ENCODE measurements at places on chromosomes 3 and 15.

GRCh38 chr15:33045066-33045810 is 149.3 kb downstream of the FMN1 start:
- DNase-seq, result no peak

- DNase-seq, result no peak
Observed at GRCh38 chr15:76163457-76164295, 103.9 kb downstream of the TMEM266 start.

GRCh38 chr3:178500631-178501030 is 35.6 kb upstream of the KCNMB2 start:
- no peak for DNase-seq

GRCh38 chr3:183202004-183202722 is 39.6 kb upstream of the LAMP3 start:
- DNase-seq, result no peak

- DNase-seq, result no peak
Observed at GRCh38 chr3:78022232-78022631, 982.3 kb downstream of the ROBO2 start.

- no peak for DNase-seq
Observed at GRCh38 chr15:80957556-80957955, 32.1 kb downstream of the MESD start.

- no peak for DNase-seq
Observed at GRCh38 chr15:85047271-85047948, 65.8 kb downstream of the PDE8A start.

DNA sequence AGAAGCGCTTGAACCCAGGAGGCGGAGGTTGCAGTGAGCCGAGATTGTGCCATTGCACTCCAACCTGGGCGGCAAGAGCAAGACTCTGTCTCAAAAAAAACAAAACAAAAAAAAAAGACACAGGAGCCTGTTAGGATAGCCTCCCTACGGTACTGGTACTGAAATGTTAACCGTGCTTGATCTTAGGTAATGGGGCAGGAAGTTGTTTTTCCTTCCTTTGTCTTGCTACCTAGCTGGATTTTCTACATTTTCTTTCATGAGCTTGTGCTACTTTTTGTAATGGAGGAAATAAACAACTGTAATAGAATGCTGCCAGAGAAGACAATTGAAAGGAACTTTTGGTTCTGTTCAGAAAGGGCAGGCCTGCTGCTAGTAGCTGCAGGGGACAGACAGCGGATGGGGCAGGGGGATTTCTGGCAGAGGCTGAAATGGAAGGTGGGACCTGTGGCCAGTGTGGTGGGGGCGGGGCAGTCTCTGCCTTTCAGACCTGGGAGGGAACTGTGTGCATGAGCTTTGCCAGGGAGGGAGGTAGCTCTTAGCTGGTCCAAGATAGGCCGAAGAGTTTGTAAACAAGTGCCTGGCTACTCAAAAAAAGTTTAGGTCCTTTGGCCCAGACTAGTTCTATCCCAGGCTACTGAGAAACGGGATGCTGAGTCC is 49.0 kb upstream of the SEMA4B start:
- DNase-seq, result no peak

GRCh38 chr3:8307545-8308110 is 194.0 kb upstream of the LMCD1 start:
- DNase-seq, result no peak

GRCh38 chr3:183158551-183159006 is 4.0 kb downstream of the LAMP3 start:
- DNase-seq, result peak; percentile 55

DNA sequence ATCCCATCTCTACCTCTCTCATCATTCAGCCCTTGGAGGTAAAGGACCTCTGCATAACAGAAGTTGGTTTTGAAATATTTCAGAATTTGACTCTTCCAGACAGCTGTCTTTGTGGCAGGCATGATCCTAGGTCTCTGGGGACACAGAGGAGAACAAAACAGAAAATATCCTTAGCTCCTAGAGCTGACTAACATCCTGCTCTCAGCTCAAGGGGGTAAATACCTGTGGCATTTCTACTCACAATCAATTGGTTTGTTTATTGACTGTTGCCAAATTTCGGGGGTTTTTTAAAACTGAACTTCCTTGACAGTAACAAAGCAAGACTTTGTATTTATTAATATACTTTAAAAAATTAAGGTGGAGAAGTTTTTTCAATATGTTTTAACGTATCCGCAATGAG is 78.8 kb downstream of the EOMES start:
- DNase-seq, result no peak

DNA sequence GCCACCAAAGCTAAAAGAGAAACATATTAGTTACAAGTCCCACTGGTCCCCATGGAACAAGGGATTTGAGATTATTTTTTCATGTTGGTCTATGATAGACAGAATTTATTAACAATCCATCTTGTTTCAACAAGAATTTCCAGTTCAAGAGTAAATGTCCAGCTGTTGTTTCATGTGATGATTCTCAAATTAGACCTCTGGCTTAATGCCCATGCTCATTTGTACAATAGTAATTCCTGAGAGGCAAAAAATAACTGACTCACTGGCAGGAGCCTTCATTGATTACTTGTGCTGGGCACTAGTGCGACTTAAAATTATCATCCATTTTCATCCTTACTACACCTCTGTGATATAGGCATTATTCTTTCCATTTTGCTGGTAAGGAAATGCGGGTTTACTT is 171.3 kb downstream of the ITPR1 start:
- DNase-seq, result no peak

DNA sequence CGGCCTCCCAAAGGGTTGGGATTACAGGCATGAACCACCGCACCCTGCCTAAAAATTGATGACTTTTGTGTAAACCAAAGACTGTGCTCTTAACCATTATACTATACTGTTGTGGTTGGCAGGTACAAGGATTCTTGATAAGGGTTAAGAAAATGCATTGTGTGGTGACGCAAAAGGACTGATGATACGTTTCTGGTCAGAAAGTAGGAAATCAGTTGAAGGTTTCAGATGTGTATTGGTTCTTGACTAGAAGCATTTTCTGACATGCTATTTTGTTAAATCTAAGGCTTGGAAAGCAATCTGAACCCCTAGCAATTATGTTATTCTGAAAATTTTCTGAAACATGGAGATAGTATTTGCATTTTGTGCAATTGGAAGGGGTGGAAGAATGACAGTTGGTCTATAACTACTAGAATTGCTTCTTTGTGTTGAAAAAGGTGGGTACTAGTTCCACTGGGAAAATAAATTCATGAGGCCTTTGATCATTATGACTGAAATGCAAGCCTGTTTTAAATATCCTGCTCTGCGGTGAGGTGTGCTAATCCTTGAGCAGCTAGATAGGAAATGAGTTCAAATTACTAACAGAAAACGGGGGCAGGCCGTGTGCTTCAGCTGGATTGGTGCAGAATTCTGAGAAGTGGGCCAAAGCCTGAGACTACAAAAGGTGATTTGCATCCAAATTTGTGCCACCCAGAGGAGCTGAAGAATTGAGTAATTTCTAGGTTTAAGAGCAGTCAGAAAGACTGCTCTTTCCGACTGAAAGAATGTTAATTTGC is 66.0 kb upstream of the LRRFIP2 start:
- no peak for DNase-seq

- DNase-seq, result no peak
Observed at GRCh38 chr3:128999102-128999501, 2.0 kb upstream of the EFCC1 start.

DNA sequence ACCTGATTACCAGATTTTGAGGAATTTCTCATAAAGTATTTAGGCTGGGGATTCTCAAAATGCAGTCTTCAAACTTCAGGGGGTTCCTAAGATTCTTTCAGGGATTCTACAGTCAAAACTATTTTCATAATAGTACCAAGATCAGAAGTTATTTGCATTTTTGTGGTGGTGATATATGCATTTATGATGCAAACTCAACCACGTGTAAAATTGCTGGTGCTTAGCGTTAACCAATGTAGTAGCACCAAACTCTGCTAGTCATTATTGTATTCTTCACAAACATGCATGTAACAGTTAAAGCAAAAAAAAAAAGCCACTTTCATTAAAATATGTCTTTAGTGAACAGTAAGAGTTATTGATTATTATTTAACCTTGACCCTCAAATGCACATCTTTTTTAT is 274.9 kb upstream of the DNAJC19 start:
- no peak for DNase-seq

DNA sequence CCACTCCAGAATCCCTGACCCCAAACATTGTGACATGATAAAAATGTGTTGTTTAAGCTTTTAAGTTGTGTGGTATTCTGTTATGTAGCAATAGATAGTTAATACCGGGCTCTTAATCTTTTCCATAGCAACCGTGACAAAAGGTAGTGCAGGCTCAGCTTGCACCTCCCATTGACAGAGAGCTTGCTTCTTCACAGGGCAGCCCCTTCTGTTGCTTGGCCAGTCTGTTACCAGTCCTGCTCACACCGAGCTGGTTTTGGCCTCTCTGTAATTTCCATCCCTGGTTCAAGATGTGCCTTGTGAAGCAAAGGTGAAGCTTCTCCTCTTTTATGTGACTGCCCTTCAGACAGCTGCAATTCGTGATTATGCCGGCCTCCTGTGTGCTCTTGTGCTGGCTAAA is 86.9 kb downstream of the CRYGS start:
- DNase-seq, result no peak

- DNase-seq, result no peak
Observed at GRCh38 chr3:18134386-18135059, 290.6 kb downstream of the SATB1 start.

- no peak for DNase-seq
Observed at GRCh38 chr3:52521881-52522650, 11.6 kb downstream of the NT5DC2 start.

- DNase-seq, result no peak
Observed at GRCh38 chr3:194808640-194809097, 123.0 kb downstream of the FAM43A start.

DNA sequence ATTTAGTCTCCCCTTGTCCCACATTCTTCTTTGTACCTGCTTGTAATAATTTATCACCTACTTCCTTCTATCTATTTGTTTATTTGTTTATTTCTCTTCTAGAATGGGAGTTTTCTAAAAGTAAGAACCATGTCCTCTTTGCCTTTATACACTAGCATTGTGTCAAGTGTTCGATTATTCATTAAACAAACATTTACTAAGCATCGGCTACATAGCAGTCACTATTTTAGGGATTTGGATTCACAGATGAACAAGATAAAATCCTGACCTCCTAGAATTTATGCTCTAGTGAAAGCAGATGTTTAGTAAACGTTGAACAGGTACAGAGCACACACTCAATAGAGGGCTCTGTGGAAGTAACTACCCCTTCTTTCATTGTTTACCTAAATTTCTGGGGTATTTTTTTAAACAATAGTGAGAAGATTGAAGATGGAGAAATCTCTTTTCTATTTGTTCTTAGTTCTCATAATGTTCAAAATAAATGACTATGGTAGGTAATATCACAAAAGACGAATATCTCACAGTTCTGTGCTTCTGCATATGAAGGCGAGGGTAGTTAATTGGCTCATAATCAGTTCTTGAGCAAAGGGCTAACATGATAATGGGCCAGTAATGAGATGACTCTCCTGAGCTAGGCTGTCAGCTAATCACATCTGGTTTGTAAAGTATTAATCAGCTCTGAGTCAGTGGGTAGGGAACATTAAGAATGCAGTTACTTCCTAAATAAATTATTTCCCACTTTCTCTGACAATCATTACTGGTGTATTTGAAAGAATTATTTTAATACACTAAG is 111.9 kb downstream of the SLC9A9 start:
- DNase-seq, result no peak

All from activated naive CD8-positive, alpha-beta T cell treated with anti-CD3 and anti-CD28 coated beads, Interleukin-2, amount 50 U/mL, for 24 hours (primary cell).